ENCODE measurements at places on chromosomes 6 and 20. TPM values are rescaled to one million over a fixed set of nuclear protein-coding genes. Genes with fewer than 3 reads are reported as not detected.

EFCAB8 gene
- total RNA-seq = 2.0 TPM

C6orf89 gene
- total RNA-seq = 24.4 TPM

SLC22A1 gene
- total RNA-seq = 1.5 TPM

HCK gene
- not detected for total RNA-seq

ZNF334 gene
- total RNA-seq = not detected

SAMD3 gene
- total RNA-seq = 1.7 TPM

CRISP3 gene
- total RNA-seq = not detected
